ENCODE measurements at places on chromosomes 12 and 14. TPM values are rescaled to one million over a fixed set of nuclear protein-coding genes. Genes with fewer than 3 reads are reported as not detected.

Gene KRT82
- total RNA-seq: not detected

Gene PTCSC3
- total RNA-seq: not detected

Gene FOXN4
- total RNA-seq: not detected

Gene PALS1
- total RNA-seq: 25.8 TPM

Gene SYNDIG1L
- total RNA-seq: not detected

Gene RDH5
- total RNA-seq: 673 TPM

Gene KRT85
- not detected for total RNA-seq

Gene CCDC91
- 17.5 TPM for total RNA-seq

Gene GPRC5A
- total RNA-seq: 0.42 TPM

Gene IL26
- total RNA-seq: not detected

Gene NGB
- not detected for total RNA-seq

Gene ASCL1
- total RNA-seq: not detected

Gene SLIRP
- 295 TPM for total RNA-seq

Gene PLEKHA5
- 15.8 TPM for total RNA-seq

Gene TDRD9
- 0.56 TPM for total RNA-seq

Gene SYCP3
- total RNA-seq: 0.21 TPM

Gene MORN3
- not detected for total RNA-seq

Gene KERA
- not detected for total RNA-seq

Gene AMIGO2
- 13.1 TPM for total RNA-seq

Gene PPTC7
- 10.3 TPM for total RNA-seq

Gene HSPA2
- 6.7 TPM for total RNA-seq

Gene NKX2-1
- not detected for total RNA-seq

All from myocyte (in vitro differentiated cells).